Activated CD4-positive, alpha-beta T cell treated with anti-CD3 and anti-CD28 coated beads, Interleukin-2, amount 50 U/mL, for 24 hours (primary cell): ENCODE measurements at places on chromosomes 2 and 18.

DNA sequence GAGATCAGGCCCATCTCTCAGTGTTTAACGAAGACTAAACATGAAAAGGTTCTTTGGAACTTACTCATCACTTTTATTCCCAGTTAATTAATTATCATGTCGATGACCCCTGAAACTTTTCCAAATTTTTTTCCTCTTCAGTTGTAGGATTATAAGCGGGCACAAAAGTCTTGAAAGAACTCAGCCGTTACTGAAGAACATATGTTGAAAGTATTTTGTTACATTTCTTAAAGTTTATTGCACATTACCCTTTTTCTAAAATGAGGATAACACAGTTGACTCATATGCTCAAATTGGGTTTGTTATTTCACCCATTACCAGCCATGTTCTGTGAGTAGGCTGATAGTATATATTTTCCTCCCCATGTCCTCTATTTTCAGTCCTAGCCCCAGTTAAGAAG, 75.9 kb upstream of the COL3A1 start:
- DNase-seq, result no peak

DNA sequence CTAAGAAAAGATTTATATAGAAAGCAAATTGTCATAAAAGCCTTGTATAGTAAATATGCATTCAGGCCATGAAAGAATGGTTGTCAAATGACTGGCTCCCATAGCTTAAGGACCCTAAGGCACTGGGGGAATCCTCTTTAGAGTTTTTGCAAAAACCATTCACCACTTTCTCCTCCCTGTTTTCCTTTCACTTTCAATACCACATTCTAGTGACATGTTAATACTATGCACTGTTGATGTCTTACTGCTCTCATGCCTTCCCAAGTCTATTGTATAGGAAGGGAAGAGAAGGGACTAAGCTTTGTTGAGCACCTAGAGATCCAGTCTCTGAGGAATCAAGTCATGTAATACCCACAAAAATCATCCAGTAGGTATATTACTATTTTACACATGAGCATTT, 383.0 kb upstream of the LRRTM1 start:
- no peak for DNase-seq

- no peak for DNase-seq
These were observed 3.8 kb downstream of the ANKMY1 start for GRCh38 chr2:240553956-240554480.

GRCh38 chr18:48065601-48065995, 135.1 kb upstream of the SMAD2 start:
- DNase-seq, result no peak

DNA sequence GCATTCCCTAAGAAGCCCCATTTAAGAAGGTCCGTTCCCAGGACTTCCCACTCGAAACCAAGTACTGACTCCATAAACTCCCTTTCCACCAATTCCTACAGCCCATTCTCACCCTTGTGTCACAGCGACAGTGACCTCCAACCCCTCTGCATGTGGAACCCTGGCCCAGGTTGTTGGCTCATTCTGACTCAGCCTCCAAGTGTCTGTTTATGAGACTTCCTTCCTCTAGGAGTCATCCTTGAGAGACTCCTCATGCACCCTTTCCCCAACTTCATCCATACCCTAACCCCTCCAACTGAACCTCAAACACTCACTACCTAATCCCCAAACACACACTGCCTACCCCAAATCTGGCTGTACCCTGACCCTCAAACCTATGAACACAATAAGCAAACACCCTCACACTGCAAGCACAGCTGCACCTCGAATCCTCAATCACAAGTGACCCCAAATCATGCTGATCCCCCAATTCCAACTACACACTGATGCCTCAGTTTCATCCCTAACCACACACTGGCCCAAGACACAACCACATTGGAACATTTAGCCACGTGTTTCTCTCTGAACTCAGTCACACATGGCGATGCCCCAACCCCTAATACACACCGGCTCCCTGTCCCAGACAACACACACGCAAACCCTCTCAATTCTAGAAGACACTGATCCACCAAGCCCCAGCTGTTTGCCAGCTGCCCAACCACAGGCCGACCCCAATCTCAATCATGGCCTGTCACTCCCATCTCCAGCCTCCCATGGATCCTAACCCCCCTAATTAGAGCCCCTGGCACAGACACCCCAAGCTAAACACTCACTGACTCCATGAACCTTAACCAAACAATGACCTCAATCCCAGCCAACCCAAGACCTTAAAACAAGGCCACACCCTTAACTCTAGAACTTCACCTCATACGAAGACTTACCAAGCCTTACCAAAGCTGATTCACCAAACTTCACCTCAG, 219.6 kb downstream of the CYP26B1 start:
- DNase-seq, result no peak

DNA sequence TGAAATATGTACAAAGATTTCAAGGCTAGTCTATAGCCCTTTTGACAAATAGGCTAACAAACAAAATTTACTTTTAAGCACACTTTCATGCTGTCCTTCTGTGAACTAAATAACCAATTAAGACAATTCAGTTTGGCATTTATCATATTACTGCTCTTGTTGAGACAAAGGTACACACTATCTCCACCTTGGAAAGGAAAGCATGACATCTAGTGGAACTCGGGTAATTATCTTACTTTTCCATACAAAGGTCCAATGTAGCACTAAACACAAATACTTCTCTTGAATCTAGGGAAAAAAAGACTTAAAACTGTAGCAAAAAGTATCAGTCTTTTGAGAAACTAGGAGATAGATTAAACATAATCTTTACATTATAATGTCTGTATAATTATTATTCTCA, 125.0 kb upstream of the CD226 start:
- no peak for DNase-seq

DNA sequence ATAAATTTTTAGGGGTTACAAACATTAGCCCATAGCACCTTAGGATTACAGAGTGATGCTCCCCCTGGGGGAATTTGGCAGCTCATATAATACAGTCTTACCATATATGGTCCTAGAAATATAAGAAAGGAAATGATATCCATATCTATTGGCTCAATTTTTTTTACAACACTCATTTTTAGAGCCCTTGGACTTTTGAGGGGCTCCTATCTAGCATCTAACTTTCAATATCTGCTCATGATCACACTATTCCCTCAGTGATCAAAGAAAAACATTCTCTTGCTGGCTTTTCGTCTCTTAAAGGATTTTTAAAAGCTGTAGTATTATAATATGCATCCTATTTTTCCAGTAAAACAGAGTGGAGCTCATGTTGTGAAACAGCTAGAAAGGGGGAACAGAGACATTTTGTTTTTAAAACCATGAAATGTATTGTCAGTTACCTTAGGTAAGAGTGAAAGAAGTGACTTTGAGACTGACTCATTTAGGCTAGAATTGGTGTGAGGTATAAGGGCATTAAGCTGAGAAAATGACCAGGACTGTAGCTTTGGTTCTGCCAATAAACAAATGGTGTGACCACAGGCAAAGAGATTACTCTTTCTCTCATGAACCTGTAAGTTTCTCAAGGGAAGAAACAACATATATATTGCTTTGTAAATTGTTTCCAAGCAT, 65.8 kb downstream of the ALPK2 start:
- DNase-seq, result no peak

DNA sequence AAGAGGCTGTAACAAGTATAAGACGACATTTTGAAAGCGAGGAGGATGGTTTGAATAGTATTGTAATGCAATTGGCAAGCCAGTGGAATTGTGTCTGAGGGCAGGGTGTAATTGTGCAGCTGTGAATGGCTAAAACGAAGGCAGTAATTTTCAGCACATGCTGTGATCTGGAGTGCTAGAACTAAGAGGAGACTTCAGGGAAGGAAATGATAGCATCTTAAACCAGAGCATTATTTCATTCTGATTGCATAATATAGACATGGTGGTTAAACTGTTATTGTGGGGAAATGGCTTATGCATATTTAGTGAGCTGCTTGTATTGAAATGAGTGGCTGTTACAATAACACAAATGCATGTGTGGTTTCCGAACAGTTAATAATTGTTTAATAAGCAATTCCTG, 36.3 kb downstream of the THSD7B start:
- DNase-seq, result no peak

DNA sequence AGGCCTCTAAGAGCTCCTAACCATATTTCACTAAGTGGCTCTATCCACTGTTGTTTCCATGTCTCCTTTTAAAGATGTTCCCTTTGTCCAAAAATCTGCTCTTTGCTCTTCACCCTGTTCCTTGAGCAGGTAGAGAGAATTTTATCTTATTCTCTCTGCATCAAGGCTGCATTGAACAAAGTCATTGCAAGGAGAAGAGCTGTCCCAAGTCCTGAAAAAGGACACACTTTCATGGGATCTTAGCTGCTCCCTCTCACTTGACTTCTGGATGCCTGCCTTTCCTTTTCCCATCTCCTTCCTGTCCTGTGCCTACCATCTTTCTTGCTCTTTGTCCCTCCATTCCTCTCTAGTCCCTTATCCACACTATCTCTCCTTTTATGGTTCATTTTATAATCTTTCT, 235.2 kb upstream of the THSD7B start:
- DNase-seq, result no peak
